ENCODE measurements at places on chromosomes 13 and 19.

DNA sequence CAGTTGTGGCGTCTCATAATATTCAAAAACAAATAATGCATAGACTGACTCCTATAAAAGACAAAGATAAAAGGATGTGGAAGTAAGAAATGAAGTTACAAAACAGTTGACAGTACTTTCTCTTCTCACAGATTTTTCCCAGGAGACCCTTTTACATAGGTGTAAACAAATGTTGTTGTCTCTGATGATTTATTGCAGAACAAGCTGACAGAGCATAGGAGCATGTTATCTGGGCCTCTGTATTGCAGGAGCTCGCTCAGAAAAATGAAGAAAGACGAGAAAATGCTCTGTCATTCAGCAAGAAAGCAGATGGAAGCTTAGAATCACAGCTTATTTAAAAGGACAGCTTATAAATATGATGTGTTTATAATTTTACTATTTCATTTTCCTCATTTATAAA is 353.6 kb upstream of the GPC6 start:
- DNase-seq: no peak

DNA sequence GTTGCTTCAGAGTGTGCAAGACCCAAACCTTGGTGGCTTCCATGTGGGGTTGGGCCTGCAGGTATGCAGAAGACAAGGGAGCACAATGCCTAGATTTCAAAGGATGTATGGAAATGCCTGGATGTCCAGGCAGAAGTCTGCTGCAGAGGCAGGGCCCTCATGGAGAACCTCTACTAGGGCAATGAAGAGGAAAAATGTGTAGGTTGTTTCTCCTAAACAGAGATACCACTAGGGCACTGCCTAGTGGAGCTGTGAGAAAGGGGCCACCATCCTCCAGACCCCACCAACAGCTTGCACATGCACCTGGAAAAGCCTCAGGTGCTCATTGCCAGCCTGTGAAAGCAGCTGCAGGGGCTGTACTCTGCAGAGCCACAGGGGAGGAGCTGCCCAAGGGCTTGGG is 532.6 kb upstream of the GPC6 start:
- DNase-seq: no peak

DNA sequence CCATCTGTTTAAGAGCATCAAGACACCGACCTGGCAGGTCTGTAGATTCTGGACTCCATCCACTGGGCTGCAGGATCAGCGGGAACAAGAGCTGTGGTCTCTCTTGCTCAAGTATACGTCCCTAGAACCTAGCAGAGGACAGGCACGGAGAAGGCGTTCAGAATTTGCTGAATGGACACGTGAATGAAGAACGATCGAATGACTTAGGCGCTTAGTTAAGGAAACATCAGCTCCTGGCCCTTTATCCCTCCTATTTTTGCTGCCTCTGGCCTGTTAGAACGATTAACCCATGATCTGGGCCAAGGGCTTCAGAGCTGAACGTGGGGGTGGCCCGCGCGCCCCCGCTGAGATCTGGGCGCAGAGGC is 953 bp downstream of the DZIP1 start:
- DNase-seq: no peak

GRCh38 chr19:3851254-3852176 is 17.3 kb downstream of the ZFR2 start:
- no peak for DNase-seq

- DNase-seq: no peak
These were observed 151.8 kb upstream of the TMTC4 start for GRCh38 chr13:100826441-100826840.

GRCh38 chr13:52743988-52744387 is 4.4 kb upstream of the CNMD start:
- no peak for DNase-seq

- DNase-seq: no peak
These were observed 702.3 kb downstream of the DIAPH3 start for GRCh38 chr13:59461411-59461810.

GRCh38 chr19:1266129-1266915 is 2.8 kb upstream of the CIRBP start:
- no peak for DNase-seq

GRCh38 chr19:41705393-41706174 is 2.8 kb upstream of the CEACAM5 start:
- no peak for DNase-seq

DNA sequence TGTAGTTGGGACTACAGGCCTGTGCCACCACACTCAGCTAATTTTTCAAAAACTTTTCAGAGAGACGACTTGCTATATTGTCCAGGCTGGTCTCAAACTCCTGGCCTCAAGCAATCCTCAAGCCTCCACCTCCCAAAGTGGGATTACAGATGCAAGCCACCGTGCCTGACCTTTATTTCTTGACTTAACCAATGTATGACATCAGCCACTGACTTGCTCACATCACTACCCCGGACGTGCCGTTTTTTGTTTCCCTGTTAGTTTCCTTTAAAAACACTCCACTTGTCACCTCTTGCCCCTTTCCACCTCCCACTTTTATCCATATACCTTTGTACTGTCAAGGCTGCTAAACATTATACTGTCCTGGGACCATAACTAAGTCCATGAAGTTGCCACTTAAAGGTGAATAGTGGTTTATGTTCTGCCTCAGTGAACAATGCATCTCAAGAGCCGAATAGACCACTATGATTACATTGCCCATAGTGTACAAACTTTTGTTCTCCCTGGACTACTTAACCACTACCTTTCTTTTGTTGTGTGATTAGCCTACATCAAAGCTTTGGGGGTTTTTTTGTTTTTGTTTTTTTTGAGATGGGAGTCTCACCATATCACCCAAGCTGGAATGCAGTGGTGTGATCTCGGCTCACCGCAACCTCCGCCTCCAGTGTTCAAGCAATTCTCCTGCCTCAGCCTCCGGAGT is 2.3 kb upstream of the EPHX3 start:
- no peak for DNase-seq

GRCh38 chr13:41008349-41008980 is 10.7 kb downstream of the ELF1 start:
- peak; percentile 32 for DNase-seq

DNA sequence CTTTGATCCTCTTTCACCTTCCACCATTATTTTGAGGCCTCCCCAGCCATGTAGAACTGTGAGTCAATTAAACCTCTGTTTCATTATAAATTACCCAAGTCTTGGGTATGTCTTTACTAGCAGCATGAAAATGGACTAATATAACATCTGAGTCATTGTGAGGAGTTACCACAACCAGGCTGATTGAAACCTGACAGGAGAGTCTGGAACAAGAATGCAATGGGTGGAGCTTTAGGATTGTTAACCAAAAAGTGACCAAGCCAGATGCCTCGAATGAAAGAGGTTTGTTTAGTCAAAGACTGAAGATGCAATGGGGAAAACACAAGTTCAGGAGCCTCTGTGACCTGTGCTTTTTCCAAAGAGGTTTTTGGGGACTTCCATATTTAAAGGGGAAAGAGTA is 659.0 kb downstream of the SLITRK6 start:
- no peak for DNase-seq

GRCh38 chr19:582497-583197 is 7.0 kb upstream of the HCN2 start:
- DNase-seq: no peak

DNA sequence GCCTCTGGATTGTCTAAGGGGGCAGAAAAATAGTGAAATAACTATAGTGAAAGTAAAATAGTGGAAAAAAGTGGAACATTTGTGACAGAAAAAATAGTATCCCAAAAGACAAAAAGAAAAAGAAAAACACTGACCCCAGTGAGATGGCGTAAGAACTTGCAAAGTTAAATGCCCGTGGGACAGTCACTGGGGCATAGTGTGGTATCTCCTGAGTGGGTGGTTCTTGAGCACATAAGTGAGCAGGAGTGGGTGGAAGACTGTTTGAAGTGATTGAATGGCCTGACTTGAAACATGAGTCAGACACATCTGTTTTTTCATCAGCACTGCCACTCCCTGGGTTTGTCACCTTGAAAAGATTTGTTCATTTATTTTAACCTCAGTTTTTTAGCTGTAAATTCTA is 2.5 kb downstream of the ZNF430 start:
- DNase-seq: no peak

- no peak for DNase-seq
These were observed 10.9 kb downstream of the ZNF653 start for GRCh38 chr19:11494634-11495285.

DNA sequence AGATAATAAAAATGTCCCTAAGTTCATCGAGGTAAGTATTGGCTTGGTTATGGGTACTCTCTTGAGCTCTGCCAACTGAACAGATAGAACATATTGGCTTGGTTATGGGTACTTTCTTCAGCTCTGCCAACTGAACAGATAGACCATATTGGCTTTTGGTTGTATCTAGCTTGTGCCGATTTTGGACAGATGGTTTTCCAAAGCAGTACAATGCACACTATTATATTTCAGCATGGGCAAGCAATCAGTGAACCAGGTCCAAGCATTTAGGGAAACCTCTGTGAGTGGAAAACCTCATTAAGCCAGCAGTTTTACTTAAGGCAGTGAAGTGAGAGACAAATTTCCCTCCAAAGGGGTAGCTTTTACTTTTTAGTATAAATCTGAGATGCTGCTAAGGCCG is 1440.5 kb upstream of the SPRY2 start:
- DNase-seq: no peak

- DNase-seq: peak; percentile 25
These were observed 151.0 kb upstream of the TMTC4 start for GRCh38 chr13:100825557-100825956.

- DNase-seq: no peak
These were observed 5.0 kb downstream of the ADAT3 start for GRCh38 chr19:1910177-1910576.

GRCh38 chr13:112443191-112443994 is 67.2 kb downstream of the SPACA7 start:
- no peak for DNase-seq

GRCh38 chr19:46115396-46116106 is 8.9 kb downstream of the IGFL3 start:
- DNase-seq: peak; percentile 41

GRCh38 chr19:10727685-10728201 is 9.9 kb downstream of the DNM2 start:
- no peak for DNase-seq

GRCh38 chr19:28563964-28564921 is 648.7 kb downstream of the UQCRFS1 start:
- no peak for DNase-seq

GRCh38 chr13:47218611-47219010 is 321.8 kb upstream of the HTR2A start:
- DNase-seq: no peak

DNA sequence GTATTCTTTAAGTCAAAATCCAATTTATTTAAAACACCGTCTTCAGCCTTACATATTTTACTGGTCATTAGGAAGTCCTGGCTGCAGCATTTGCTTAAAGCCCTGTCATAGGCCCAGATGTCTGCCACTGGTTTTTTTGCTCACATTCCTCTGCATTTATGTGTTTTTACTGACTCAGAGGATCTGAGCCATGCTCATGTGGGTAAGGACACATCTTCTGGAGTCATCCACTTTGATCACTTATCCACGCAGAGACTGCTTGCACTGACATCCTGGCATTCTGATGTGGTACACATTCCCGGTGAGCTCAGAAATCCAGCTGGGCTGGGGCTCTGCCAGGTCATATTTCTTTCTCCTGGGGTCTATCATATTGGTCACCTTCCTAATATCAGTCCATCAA is 531.7 kb upstream of the ARGLU1 start:
- peak; percentile 30 for DNase-seq

DNA sequence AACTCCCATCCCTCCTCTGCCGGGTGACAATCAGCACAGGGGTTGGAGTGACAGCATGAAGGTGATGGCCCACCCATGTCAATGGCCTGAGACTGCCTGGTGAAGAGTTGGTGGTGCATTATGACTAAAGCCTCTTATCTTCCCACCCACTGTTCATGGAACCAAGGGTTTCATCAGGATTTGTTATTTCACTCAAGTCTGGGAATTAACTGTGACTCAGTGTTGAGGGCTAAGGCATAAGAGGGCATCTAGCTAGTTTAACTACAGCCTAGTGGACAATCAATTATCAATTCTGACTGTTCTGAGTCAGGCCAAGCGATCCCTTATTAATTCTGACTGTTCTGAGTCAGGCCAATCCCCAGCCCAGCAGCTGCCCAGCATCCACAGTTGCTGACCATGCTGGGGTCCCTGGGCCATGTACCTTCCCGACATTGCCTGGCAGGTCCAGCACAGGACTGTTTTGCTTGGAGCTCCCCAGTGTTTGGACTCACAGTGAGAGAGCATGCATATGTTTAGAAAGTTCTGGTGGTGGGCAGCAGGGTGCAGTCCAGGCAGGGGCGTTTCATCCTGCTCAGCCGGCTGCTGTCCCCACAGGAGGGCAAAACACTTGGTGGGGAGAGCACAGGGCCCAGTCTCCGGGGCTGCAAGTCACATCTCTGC is 65.5 kb downstream of the RASL11A start:
- no peak for DNase-seq

- no peak for DNase-seq
These were observed 5.5 kb downstream of the SIN3B start for GRCh38 chr19:16834747-16835146.

All from fibroblast of skin of left biceps (primary cell).